Nephron progenitor cell (in vitro differentiated cells): ENCODE measurements at places on chromosomes 1 and 21.

DNA sequence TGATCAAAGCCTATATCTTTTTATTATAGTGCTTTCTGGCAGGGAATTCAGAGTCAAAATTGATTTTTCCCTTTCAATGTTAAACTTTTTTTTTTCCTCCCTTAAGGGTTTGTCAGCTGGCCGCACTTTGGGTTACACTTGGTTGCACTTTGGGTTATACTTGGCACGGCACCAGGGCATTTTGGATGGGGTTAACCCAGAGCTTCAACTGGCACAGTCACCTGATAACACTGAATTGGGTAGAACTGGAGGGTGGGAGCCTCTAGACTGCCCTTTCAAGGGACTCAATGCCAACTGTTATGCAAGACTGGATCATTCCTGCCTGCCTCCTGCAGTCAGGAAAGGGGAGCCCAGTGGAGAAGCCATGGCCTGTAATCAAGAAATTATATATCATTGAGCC is 211.5 kb downstream of the KCNJ6 start:
- DNase-seq, result no peak

DNA sequence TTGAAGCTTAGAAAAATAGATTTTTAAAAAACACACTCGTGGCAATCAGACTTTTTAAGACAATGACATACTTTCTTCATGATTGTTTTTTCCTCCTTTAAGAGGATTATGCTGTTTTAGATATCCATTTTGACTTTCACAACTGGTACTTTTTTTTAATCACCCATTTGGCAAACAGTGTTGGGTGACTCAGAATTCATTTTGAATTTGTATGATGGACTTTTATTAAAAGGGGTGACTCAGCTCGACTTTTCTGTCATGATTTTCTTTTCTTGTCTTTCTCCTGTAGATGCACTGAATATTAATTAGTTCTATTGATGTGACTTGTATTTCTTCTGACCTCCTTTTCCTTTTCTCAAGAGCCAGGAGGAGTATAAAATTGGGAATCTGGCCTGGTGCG is 44.7 kb downstream of the FMN2 start:
- no peak for DNase-seq

DNA sequence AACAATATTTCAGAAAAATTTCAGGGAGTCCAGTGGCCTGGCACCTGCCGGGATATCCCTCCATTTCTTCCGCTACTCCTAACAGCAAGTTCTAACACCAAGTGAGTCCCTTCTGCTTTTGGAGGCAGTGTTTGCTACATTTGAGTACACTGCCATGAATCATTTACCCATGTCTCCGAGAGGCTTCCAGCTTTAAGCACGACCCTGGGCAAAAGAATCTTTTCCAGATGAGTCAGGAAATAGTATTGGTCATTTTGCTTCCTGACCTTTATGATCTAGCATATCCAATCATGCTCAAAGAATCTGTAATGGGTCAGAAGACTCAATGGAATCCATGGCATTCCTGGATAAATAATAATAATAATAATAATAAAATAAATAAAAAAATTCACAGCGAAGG is 60.7 kb upstream of the FMN2 start:
- no peak for DNase-seq

GRCh38 chr1:30968220-30968971 is 59.8 kb upstream of the SDC3 start:
- DNase-seq, result no peak

- peak; percentile 85 for DNase-seq
Measured at GRCh38 chr21:43975469-43976098, 36.5 kb upstream of the TRAPPC10 start.

DNA sequence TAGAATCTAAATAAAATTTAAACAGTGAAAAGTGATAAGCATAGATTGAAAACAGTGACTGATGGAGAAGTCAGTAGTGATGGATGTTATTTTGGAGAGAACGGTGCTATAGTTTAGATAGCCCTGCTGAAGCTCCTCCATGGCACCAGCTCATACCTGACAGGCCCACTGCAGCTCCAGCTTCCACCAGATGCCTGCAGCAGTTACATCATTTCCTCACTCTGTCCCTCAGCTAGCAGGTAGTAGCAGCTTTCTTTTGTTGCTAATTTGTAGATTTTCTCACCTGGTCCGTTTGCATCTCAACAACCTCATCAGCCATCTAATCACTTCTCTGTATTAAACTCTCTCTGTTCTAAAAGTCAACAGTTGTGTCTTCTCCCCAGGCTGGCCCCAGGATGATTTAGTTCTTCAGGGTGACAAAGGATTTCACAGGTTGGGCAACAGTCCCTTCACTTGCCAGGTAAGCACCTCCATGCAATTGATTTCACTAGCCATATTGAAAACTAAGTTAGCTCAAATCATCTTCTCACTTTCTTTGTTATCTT is 128.3 kb downstream of the LMX1A start:
- no peak for DNase-seq

DNA sequence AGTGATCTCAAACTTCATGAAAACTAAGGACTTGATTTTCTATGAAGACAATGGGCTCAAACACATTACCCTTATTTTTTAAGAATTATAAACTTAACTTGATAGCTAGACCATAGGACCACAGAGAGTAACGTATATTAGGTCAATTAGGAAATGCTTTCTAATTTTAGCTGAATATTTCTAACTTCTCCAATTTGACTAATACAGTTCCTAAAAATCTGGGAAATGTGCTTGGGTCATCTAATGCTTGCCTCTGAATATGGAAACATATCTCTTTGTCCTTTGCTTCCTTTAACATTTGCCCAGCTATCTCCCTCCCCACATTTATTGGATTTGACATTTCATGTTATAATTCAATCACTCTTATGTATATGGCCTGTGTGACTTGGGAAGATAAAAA is 141.4 kb downstream of the LHX8 start:
- DNase-seq, result no peak

- no peak for DNase-seq
Measured at GRCh38 chr21:16195538-16195910, 465.7 kb downstream of the USP25 start.

DNA sequence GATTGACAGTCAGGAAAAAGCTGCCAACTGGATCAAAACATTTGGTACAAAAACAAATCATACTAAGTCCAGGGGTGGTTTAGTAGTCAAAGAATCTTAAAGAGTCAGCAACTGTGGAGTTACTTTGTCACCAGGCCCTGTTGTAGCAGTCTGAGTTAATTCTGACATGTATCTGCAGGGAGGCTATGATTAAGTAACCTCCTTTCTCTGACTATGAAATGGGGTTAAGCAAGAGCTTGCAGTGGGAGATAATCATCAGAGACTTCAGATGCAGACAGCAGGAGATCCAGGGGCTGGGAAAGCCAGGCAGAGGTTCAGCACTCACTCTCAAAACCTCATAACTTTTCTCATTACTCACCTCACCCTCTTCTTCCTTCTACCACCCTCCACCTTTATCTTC is 99.2 kb upstream of the BTG3 start:
- DNase-seq, result no peak

DNA sequence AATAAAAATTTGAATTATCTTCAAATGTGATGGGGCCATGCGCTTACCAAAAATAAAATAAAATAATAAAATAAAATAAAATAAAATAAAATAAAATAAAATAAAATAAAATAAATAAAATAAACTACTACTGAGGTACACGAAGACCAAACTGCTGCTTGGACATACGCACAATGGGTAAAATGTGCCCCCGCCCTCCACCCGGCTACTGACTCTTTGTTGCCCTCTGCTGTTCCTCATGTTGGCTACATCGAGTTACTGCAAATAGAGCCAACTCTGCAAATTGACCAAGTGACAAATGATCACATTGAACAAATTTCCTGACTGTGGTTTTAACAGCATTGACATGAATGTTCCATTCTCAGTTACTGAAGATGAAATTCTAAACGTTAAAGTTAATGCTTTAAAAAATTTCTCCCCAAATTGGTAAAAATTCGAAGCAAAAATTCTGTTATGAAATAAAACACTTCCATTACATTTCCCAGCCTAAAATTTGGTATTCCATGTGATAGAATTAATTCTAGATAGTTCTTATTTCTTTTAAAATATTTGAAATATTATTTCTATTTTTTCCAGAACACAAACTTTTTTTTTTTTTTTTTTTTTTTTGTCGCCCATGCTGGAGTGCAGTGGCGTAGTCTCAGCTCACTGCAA is 18.8 kb upstream of the MAP1LC3C start:
- DNase-seq, result peak; percentile 36

DNA sequence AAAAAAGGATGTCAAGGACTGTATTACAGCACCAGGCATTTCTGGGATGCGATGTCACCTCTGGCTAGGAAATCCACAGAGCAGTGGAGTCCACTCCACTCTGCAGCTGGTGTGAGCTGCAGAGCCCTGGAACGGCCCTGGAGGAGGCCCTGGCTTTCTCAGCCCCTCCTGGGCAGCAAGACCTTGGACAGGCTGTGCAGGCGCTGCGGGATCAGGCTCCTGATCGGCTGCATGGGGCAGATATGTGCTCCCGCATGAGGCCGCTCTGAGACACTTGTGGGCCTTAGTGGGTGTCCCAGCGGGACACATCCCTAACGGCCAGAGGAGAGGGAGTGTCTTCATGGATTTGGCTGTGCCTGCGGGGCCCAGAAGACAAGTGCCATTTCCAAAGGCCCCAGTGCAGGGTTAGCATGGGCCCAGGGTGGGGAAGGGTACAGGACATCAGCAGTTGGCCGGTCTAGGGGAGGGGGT is 6.2 kb downstream of the DNMT3L start:
- DNase-seq, result no peak

- no peak for DNase-seq
Measured at GRCh38 chr1:97424209-97424608, 496.6 kb downstream of the DPYD start.
